ENCODE measurements at places on chromosomes 7 and 10.

DNA sequence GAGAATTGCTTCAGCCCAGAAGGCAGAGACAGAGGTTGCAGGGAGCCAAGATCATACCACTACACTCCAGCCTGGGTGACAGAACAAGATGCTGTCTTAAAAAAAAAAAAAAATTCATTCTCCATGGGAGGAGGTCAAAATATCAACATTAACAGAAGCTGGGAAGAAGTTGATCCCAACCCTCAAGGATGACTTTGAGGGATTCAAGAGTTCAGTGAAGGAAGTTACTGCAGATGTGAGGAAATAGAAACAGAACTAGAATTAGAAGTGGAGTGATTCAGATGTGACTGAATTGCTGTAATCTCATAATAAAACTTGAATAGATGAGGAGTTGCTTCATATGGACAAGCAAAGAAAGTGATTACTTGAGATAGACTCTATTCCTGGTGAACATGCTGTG lies 19.7 kb upstream of the RPEL1 start:
- DNase-seq: no peak

DNA sequence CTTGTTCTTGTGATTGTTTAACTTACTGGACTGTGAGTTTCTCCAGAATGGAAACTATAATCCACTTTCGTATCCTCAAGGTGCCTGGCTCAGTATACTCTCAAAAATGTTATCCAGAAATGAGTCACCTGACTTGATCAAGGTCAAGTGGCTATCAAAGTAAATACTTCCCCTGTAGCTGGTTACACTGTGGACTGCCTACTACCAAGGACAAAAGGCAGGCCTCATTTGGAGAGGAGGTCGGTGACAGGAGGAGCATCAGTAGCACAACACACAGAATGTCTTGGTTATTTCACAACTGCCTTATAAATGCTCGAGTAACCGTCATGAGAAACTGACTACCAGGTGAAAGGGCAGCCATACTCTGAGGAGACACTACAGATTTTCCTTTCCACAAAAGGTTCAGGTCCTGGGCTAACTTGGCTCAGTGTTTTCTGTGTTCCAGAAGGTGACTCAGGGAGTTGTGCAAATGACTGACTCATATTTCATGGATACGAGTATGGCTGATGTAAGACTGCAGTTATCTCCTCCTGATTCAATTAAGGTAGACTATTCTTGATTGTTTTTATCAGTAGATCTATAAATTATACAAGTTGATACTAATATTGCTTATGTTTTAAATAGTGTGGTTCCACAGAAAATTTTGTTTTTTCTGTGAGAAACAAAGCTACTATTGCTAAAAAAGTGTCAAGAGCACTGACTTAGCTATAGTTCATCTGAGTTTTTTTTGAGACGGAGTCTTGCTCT lies 4.2 kb upstream of the CCNY start:
- DNase-seq: no peak

- no peak for DNase-seq
Measured at GRCh38 chr7:148156233-148156632, 434.3 kb upstream of the C7orf33 start.

- DNase-seq: no peak
Measured at GRCh38 chr10:6216916-6217315, 14.2 kb downstream of the PFKFB3 start.

GRCh38 chr7:84251277-84251781 lies 56.7 kb upstream of the SEMA3A start:
- DNase-seq: no peak

GRCh38 chr7:111029141-111029572 lies 61.8 kb upstream of the LRRN3 start:
- DNase-seq: no peak

GRCh38 chr7:12771378-12771877 lies 84.0 kb downstream of the ARL4A start:
- no peak for DNase-seq

DNA sequence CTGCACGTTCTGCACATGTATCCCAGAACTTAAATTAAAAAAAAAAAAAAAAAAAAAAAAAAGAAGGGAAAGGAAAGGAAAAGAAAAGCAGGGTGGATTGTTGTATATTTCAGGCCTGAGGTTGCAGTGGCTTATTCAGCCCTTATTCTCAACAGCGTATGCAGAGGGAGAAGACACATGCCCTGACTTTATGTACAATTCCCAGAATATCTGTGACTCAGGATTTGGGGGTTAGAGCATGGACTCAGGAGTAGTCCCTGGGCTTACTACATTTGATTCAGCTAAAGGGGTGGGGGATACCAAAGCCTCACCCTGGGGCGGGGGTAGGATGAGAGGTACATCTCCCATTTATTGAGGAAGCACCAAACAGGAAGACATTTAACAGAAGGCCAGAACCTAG lies 137.4 kb downstream of the MYOF start:
- no peak for DNase-seq

- DNase-seq: no peak
Measured at GRCh38 chr10:113158183-113158582, 208.1 kb downstream of the TCF7L2 start.

DNA sequence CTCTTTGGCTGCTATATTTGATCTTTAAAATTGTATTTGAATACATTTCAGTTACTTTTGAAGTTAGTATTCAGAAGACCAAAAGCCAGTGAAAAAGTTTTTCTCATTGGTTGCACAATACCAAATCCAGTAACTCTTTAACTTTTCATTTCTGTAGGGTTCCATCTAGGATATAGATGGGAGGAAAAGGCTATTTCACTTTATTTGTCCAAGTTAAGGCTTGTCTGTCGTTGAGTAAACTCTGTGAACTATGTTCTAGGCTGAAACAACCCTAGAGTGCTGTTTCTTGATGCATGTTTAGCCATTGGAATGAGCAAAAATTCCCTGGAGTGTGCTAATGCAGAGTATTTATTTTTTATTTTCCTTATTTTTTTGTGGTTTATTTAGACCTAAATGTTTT lies 834.7 kb upstream of the KCND2 start:
- no peak for DNase-seq

DNA sequence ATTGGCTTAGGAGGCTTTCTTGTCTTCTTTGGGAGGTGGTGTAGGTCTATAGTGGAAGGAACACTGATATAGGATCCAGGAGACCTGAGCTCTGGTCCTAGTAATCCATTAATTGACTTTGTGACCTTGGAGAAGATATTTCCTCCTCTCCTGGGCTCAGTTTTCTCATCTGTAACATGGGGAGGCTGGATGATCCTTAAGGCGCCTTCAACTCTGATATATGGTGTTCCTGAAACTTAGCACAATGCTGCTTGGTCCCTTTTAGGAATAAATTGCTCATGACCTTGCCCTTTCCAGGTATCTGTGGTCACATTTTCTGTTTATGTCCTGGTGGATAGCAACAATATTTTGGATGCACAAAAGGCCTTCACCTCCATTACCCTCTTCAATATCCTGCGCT lies 25.3 kb downstream of the ABCC2 start:
- DNase-seq: no peak

GRCh38 chr10:71864911-71865361 lies 13.9 kb upstream of the PSAP start:
- no peak for DNase-seq

- DNase-seq: no peak
Measured at GRCh38 chr7:137020351-137020750, 151.9 kb downstream of the CHRM2 start.

- DNase-seq: no peak
Measured at GRCh38 chr10:114024876-114025610, 18.6 kb upstream of the ADRB1 start.

DNA sequence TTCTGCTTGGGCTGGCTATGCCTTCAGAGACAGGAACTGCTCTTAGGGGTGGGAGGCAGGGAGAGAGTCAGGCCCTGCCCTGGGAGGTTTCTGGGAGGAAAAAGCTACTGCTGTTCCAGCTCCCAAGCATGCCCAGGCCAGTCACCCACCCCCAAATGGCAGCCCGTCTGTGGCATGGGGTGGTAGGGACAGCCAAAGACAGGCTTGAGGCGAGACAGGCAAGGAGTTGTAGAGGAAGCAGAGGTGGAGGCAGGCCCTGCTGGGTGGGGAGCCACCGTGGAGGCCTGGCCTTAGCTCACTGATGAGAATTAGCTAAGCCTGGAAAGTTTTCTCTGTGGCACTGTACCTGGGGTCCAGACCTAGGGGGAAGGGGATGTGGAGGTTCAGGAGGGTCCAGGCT lies 6.6 kb upstream of the SAMD8 start:
- DNase-seq: no peak

DNA sequence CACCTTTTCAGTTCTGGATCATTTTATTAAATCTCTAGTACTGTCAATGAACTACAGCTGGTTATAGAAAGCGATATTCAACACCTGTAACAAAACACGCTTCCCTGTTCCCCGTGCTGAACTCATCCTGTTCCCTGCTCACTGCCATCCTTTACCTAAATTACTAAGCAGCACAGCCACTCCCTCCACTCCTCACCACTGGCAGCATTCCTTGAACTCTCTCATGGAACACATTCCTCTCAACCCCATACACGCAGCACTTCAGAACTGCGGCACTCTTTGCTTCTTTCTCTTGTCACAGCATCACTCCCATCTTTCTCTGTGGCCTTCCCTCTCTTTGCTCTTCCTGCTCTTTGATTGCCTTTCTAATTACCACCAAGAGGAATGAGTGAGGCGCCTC lies 27.4 kb downstream of the RELN start:
- DNase-seq: no peak

DNA sequence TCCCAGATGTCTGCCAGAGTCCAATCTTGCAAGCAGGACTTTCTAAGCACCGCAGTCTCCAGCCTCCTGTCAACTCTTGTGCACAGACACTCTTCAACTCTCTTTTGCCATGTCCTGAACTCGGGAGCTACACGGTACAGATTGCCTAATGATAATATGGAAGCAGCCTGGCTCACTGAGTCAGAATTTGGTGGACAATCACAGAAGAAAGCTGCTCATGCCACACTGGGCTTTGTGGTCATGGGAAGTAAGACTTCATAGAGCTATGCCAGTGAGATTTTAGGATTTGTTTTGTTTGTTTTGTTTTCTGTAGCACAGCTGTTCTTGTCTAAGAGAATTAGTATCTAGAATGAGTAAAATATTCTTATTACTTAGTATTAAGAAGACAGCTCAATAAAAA lies 144.1 kb upstream of the PRSS58 start:
- DNase-seq: no peak

- DNase-seq: no peak
Measured at GRCh38 chr7:19404912-19405329, 259.7 kb upstream of the FERD3L start.

DNA sequence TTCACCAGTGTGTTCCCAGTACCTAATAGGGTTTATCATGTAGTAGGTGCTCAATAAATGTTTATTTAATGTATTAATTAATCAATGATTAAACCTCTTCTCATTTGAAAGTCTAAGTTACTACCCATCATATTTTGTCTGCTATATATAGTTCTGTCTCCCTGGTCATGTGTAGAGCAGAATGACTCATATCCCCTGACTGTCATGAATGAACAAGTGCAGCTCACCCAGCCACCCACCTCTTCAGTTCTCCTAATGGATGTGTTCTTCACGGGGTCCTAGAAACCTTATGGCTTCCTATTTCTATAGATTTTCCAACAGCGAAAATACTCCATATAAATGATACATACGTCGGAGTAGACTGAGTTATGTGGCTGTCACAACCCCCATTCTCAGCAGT lies 64.5 kb downstream of the HIF1AN start:
- no peak for DNase-seq

DNA sequence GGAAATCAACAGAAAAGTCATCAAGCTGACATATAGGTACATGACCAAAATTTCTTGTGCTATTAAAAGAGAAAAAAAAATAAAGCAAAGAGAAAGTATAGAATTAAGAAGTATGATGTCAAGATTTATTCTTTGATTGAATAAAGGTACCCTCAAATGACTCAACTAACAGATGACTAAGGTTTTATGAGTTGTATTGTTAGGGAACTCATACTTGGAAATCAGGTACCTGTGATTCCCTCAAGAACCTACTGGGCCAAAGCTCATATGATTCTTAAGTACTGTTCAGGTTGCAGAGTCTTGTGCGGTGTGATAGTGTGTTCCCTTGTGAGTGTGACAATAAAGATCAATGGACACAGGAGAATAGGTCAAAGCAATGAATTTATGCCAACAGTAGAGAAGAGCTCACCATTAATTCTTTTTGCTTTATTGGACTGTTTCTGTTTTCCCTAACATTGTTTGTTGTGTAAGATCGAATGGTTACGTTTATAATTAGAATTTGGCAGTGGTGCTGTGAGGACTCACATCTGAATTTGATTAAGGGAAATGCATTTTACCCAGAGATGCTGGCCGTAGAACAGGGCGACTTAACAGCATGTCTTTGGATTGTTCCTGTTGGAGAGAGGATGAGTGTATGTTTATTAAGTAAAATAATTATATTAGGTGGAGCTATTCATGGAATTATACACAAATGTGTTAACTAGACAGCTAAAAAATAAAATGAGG lies 293.2 kb upstream of the SEMA3D start:
- no peak for DNase-seq

GRCh38 chr7:128919241-128919640 lies 8.7 kb upstream of the KCP start:
- no peak for DNase-seq

DNA sequence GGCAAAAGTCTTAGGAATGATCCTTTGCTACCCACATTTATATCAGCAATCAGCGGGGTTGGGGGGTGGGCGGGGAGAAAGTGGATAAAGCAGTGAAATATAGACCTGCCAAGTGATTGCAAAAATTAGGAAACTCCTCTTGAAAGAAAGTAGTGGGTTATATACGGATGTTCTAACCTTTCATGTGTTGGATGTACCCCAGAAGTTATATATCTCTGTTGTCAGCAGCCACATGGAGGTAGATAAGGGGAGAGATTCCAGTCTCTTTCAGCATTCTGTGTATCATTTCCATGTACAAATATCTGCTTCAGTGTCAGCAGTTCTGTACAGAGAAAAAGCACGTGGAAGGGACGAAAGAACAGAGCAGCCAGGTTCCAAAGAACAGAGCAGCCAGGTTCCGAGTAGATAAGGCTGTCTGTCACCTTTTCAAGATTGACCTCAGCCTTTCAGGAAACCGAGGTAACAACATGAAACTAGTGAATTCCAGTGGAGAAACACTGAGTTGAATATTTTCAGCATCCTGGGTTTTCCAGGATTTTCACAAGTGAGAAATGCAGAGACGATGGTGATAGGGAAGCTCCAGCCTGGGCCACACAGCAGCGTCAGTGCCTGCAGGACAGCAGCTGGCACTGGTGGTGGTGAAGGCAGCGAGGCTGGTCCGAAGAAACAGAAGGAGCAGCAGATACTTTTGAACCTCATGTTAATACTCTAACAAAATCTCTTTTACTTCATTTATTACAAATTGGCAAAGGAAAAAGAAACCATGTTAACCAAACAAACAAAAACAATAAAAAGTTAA lies 212.3 kb downstream of the C7orf25 start:
- no peak for DNase-seq

- DNase-seq: no peak
Measured at GRCh38 chr10:3245395-3245794, 72.8 kb upstream of the PITRM1 start.

DNA sequence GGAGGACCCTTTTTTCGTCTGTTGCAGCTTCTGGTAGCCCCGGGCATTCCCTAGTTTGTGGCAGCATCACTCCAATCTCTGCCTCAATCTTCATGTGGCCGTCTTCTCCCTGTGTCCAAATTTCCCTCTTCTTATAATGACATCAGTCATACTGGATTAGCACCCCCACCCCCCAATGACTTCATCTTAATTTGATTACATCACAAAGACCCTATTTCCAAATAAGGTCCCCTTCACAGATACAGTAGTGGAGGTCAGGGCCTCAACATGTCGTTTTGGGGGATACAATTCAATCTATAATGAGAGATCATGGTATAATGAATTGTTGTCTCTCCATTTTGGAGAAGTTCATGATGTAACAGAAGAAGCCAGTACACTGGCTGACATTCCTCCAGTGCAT lies 28.1 kb upstream of the EZH2 start:
- DNase-seq: no peak

Data from stimulated activated CD4-positive, alpha-beta T cell treated with anti-CD3 and anti-CD28 coated beads, Interleukin-15, amount 100 ng/mL, for 1 hour (primary cell).